Astrocyte of the spinal cord (primary cell): ENCODE measurements at places on chromosomes 11 and 22.
A peak's percentile ranks its signal among the peaks of the same experiment; 100 is the strongest.

DNA sequence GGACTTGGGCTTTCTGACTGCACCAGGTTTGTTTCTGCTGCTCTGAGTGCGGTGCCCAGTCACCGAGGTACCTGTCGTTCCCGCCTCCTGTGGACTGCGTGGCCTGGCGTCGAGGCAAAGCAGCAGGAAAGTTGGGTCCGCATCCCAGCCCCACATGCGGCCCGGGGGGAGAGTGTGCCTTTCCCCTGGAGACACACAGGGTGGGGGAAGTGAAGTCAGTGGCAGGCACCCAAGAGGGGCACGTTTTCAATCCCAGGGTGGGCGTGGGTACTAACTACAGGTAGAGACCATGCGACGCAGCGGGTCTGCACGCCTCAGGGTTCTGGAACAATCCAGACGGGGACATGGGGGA is 25.3 kb upstream of the GRAMD4 start:
- DNase-seq = no peak

- no peak for DNase-seq
Measured at GRCh38 chr11:72233056-72233772, 8.6 kb downstream of the INPPL1 start.

DNA sequence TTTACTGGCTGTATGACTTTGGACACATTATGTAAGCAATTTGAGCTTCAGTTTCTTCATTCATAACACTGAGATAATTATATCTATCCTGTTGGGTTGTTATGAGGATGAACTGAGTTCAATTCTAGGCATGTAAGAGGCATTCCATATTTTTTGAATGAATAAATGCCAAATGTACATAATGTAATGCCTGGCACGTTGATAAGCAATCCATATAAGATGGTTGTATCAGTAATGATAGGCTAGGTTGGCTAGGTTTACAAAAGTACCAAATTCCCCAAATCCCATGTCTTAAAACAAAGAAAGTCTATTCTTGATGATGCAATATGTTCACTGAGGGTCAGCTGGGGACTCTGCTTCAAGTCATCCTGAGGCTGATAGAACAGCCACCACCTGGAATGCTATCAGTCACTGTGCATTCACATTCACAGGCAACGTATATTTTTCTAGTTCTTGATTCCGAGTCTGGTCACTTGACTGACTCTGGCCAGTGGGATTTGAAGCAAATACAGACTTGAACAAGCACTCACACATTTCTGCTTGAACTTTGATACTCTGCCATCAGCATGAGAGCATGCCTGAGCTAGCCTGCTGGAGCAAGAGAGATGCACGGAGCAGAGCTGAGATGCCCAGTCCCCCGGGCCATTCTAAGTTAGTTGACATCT is 104.0 kb upstream of the TIMP3 start:
- no peak for DNase-seq

GRCh38 chr11:7204778-7205177 is 46.9 kb upstream of the SYT9 start:
- DNase-seq = peak; percentile 56

DNA sequence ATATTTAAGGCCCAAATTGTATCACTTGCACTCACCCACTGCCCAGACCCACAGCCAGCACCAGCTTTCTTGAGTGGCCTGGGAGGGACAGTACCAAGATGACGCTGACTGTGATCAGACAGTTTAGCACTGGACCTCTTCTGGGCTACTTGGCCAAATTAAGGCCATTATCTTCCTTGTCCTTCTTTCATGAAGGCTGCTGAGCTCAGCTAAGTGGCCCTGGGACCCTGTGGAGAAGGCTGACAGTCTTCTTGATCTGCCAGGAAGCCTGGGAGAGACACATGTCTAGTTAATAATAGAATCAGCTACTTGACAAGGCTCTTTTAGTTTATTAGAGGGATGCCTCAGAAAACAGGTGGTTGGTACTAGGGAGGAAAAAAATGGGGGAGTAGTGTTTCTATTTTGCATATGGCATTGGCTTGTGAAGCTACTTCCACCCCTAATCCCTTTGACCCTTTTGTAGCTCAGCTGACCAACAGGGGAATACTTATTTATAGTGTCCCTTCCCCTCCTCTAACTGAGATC is 127.9 kb upstream of the NTM start:
- no peak for DNase-seq

DNA sequence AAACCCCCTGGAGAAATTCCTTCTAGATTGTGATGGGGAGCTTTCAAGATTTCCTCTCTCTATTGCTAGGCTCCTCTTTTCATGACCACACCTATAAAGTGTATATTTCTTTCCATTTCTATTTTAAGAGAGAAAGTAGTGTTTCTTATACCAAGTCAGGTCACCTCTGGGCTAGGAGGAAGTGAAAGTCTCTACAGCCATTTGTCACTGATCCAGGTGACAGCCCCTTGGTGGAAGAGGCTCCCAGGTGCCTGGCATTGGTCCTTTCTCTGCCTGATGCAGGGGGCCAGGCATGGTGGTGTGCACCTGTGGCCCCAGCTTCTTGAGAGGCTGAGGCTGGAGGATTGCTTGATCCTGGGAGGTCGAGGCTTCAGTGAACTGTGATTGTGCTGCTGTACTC is 64.7 kb downstream of the DHCR7 start:
- DNase-seq = no peak

DNA sequence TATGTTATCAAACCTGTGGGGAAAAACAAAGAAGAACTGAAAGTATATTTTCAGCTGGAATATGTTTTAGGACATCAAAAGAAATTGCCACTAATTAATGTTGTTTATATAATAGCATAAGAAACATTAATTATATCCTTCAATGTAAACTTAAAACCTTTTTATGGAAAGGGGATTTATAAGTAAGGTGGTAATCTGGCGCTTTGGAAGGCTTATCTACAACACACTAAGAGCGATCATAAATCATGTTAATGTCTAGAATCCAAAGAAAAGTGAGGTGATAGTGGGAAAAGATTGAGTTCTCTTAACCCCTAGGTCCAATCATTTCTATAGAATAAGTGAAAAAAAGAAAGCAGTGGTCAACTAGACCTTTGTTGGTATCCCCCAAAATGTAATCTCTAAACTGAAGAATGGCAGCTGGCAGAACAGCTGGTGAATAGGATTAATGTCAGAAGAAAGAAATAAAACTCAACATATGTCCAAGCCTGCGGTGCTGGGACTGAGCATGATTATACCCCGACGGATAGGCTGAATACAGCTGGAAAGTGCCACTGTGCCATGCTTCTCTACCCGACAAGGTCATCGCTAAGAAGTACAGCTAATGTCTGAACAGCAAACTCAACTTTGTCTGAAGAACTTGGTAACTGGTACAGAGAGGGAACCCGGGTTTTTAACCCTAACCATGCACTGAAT is 64.0 kb downstream of the SOX6 start:
- no peak for DNase-seq

- DNase-seq = no peak
Measured at GRCh38 chr22:35821654-35822053, 104.0 kb downstream of the APOL5 start.

GRCh38 chr11:20477418-20478090 is 90.0 kb downstream of the PRMT3 start:
- no peak for DNase-seq

GRCh38 chr11:95242845-95243605 is 12.0 kb upstream of the SESN3 start:
- DNase-seq = no peak

DNA sequence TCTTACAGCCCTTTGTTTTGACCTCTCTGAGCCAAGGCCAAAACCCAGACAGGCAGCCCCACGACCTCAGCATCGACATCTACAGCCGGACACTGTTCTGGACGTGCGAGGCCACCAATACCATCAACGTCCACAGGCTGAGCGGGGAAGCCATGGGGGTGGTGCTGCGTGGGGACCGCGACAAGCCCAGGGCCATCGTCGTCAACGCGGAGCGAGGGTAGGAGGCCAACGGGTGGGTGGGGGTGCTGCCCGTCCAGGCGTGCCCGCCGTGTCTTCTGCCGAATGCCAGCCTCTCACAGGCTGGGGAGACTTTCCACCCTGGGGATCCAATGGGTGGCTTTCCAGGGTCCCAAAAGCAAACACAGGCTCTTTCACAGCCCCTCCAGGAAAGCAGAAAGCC is 37.1 kb upstream of the PPP6R3 start:
- DNase-seq = no peak

- DNase-seq = no peak
Measured at GRCh38 chr11:119714189-119714588, 14.8 kb downstream of the NECTIN1 start.

- DNase-seq = no peak
Measured at GRCh38 chr11:79390477-79390876, 50.4 kb downstream of the TENM4 start.

GRCh38 chr22:24028533-24028932 is 17.4 kb downstream of the CABIN1 start:
- DNase-seq = no peak

DNA sequence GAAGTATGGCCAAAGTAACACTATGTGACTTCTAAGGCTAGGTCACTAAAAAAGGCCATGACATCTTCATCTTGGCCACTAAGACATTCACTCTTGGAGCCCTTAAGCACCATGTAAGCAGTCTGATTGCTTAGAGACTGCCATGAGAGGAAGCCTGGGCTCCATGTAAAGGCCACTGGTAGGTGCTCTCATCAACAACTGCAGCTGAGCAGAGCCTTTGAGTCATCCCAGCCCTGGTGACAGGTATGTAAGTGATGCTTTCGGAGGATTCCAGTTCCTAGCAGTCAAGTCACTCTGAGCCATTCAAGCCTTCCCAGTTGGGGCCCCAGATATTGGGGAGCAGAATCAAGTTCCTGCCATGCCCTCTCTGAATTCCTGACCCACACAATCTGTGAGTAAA is 26.2 kb downstream of the GAB2 start:
- DNase-seq = no peak

GRCh38 chr22:38748487-38749136 is 7.2 kb downstream of the SUN2 start:
- DNase-seq = no peak

DNA sequence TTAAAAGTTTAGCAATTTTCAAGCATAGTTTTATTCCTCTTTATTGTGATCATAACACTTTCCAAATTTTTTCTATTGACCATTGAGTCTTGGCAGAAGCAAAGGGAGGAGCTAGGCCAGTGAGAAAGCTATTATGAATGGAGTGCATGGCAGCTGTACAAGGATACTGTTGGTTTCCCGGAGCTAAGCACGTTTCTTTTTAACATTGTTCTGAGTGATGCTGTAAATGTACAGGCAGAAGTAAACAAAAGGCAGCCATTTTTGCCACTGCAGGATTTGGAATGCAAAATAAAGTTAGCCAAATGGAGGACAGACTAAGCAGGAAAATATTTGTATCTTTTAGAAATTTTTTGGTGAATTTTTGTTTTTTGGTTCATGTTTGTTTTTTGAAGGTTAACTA is 16.2 kb downstream of the CBL start:
- DNase-seq = peak; percentile 58

DNA sequence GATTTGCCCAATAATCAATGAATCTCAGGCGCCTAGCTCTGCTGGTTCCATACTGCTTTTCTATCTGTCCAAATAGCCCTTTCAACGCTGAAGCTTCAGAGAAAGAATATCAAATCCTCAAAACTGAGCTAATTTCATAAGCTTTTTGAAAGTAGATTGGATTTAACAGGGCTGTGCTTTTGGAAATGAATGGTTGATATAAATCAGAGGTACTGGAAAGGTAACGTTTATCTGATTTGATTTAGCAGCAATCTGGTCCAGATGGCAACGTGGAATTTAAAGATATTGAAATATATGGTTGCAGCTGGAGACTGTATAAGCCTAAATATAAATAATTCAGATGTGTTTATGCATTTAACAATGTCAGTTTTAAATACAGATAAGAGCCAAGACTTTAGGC is 229.5 kb upstream of the MPPED2 start:
- DNase-seq = no peak

- no peak for DNase-seq
Measured at GRCh38 chr11:808427-809286, 1.1 kb upstream of the RPLP2 start.

DNA sequence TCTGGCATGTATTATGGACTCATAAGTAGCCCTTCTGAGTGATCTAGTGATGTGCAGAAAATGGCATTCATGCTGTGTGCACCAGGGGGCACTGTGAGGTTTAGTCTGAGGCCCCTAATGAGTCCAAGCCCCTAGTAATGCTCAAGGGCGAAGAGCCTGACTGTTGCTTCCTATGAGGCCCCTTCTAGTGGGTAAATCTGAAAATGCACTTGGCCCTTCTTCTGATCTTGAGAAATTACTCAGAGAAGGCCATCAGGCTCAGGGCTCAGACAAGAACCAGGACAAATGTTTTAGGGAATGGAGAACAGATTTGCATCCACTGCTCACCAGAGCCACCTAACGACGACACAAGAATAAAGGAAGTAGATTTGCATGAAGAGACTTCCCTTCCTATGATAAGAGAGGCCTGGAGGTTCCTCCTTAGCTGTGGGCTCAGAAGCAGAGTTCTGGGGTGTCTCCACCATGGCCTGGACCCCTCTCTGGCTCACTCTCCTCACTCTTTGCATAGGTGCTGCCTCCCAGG is 75.8 kb downstream of the GGTLC2 start:
- DNase-seq = peak; percentile 36

DNA sequence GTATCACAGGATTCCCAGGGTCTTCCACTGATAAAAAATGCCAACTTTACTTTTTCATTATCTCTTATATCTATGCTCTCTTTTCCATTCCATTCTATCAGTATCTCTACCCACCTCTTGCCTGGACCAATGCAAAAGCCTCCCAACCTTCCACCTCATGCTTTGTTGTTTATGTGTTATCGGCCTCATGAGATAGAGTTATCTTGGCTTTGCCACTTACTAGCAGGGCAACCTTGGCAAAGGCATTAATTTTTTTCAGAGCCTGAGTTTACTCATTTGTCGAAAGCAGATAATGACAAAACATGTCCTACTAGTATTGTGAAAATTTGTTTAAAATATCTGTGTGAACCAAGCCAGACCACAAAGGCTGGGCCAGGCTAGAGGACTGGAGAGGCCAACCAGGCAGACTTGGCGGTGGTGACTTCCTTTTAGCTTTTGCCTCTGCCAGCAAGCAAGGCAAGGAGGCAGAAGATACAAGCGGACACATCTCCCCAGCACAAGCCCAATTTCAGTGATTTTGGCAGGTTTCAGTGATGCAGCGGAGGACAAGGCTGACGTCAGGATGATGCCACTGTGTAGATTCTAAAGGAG is 106.9 kb downstream of the ADAMTS15 start:
- DNase-seq = peak; percentile 12

DNA sequence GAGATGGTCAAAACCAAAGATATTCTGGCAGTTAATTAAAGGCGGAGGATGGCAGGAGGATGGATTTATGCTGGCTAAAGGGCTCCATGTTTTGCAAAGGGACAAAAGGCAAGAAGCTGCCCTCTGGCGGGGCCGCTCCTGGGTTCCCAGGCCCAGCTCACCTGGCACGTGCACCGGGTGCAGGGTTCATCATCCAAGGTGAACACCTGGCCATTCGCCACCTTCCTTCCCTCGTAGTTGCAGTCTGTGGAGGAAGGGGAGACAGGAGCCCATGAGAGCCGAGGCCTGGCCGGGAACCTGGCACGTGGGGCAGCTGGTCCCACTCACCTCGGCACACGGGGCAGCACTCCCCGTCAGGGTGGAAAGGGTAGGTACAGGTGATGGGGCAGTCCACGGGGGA is 23.8 kb downstream of the PGA5 start:
- DNase-seq = no peak
